SK-N-SH treated with all-trans-retinoic acid at 6 μM for 48 hours (cell line): ENCODE measurements at places on chromosomes 3 and 15.

DNA sequence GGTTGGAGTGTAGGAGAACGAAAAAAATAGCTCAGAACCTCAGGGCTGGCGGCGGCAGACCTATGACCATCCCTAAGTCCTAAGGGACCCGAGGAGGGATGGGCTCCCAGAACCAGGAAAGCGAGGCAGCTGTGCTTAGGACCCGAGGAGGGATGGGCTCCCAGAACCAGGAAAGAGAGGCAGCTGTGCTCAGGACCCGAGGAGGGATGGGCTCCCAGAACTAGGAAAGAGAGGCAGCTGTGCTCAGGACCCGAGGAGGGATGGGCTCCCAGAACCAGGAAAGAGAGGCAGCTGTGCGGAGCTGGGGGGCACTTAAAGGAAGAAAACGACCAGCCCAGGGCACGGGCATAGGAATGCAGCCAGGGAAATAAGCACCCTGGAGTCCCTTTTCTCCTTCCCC is 125.0 kb upstream of the DLG1 start:
- ATAC-seq, result no peak

DNA sequence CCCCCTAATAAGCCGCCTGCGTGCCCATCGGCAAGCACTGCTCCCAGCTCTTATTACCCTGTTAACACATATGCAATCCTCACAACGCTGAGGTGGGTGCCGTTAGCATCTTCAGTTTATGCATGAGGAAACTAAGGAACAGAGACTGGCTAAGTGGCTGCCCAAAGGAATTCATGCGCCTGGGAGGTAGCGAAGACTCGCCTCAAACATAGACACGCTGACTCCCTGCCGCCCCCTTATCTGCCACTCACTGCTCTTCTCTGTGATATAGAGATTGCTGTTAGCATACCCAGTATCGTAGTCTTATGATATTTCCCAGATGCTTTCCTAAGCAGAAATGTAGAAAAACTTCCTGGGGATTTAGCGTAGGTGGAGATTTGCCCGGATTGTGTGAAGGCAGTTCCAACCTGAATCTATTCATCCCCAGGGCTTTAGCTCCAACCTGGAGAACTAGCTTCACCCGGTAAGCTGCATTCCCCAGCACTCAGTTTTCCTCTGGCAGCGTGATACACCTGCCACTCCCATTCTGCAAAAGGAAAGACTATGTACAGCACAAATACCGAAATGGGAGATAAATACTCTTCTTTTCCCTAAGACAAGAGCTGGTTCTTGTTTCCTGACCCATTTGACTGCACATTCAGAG is 23.7 kb upstream of the CD47 start:
- no peak for ATAC-seq

- ATAC-seq, result peak; percentile 42; the same call in 2 of the 3 replicates
Measured at GRCh38 chr3:12476238-12476897, 7.9 kb upstream of the TSEN2 start.

GRCh38 chr3:33212406-33212805 is 6.2 kb downstream of the SUSD5 start:
- ATAC-seq, result no peak

- no peak for ATAC-seq
Measured at GRCh38 chr3:109125902-109126301, 8.0 kb upstream of the MORC1 start.

GRCh38 chr3:169299889-169300288 is 363.6 kb downstream of the MECOM start:
- ATAC-seq, result no peak

GRCh38 chr3:56124546-56124945 is 343.7 kb downstream of the ERC2 start:
- ATAC-seq, result peak; percentile 15; the same call in 2 of the 3 replicates

DNA sequence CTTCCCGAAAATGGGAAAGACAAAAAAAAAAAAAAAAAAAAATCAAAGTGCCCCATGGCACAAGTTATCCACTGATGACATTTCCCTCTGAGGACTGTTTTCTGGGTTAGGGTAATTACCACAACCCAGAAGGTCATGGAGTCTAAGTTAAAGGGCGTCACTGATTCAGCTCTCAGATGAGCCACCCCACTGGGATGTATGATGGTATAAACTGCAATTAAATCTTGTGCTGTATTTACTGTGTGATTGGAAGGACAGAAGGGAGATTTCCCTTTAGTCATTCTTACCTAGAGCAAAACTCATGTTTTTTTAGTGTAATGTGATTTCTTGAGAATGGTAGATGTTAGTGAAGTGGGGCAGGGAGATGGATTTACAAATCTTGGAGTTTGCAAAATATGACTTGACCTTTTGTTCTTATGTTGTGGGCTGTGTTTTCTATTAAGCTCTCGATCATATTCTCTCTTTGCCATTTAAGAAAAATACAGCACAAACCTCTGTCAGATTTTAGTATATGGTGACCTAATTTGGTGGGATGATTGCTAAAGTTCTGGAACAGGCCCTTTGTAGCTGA is 244.2 kb downstream of the PTPRG start:
- no peak for ATAC-seq

- no peak for ATAC-seq
Measured at GRCh38 chr3:124862006-124862405, 25.2 kb downstream of the ITGB5 start.

- ATAC-seq, result no peak
Measured at GRCh38 chr3:184231671-184232070, 2.3 kb downstream of the VWA5B2 start.

- ATAC-seq, result no peak
Measured at GRCh38 chr3:136562026-136562425, 190.2 kb downstream of the STAG1 start.

- ATAC-seq, result no peak
Measured at GRCh38 chr15:98382139-98382538, 266.2 kb upstream of the IGF1R start.

DNA sequence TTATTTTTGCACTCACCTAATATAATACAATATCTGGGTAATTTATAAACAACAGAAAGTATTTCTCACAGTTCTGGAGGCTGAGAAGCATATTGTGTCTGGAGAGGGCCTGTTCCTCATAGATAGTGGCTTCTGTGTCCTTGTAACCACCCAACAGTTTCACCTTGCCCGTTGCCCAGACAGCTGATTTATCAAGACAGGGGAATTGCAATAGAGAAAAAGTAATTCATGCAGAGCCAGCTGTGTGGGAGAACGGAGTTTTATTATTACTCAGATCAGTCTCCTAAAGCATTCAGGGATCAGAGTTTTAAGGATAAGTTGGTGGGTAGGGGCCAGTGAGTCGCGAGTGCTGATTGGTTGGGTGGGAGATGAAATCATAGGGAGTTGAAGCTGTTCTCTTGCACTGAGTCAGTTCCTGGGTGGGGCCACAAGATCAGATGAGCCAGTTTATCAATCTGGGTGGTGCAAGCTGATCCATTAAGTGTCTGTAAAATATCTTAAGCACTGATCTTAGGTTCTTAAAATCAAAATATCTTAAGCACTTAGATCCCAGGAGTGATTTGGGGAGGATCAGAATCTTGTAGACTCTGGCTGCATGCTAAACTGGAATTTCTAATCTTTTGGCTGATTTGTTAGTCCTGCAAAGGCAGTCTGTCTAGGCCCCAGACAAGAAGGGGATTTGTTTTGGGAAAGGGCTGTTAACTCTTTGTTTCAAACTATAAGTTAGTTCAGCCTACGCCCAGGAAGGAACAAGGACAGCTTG is 33.9 kb upstream of the C15orf39 start:
- ATAC-seq, result no peak

DNA sequence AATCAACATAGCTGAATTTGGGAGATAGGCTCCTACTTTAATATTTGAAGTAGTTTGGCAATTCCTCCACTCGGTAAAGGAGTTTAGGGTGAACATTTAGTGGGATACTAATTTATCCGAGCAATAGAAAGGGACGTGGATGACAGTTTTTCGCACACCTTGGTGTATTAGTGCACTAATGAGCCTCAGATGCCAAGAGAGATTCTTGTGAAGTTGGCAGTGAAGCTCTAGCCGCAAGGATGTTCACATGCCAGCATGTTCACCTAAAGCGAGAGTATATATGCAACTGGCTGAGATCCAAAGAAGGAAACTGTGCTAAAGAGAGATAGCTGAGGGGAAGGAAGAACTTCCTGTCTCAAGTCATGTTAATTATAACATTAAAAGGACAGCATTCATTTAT is 58.5 kb downstream of the TGFBR2 start:
- ATAC-seq, result no peak

- no peak for ATAC-seq
Measured at GRCh38 chr3:104903064-104903463, 463.6 kb upstream of the ALCAM start.

DNA sequence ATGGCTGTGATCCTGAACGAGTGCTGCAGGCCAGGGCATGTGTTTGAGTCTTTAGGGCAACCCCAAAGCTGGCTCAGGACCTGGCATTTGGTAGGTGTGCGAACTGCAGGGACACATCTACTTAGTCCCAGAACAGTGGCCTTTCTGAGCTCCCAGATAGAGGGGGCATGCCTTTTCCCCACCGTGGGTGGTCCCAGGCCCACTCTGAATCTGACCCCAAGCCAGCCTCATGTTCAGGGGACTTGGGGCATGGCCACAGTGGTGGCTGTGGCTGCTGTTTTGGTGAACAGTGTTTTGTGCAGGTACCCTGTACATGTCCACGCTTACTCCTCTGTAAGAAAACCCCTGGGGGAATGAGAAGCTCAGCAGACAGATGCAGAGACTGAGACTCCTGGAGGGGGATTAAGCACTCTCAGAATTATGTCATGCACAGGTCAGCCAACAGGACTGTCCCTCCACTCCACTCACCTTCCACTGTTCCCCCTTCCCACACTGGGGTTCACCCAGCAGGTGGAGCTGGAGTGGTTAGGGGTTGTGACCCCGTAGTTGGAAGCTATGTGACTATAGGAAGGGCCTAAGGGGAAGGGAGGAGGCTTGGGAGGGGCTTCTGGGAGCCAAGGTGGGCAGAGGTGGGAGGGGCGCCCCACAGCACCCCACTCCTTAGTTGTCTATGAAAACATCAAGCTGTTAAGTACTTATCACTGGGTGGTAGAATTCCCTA is 16.4 kb downstream of the ESYT3 start:
- ATAC-seq, result no peak

DNA sequence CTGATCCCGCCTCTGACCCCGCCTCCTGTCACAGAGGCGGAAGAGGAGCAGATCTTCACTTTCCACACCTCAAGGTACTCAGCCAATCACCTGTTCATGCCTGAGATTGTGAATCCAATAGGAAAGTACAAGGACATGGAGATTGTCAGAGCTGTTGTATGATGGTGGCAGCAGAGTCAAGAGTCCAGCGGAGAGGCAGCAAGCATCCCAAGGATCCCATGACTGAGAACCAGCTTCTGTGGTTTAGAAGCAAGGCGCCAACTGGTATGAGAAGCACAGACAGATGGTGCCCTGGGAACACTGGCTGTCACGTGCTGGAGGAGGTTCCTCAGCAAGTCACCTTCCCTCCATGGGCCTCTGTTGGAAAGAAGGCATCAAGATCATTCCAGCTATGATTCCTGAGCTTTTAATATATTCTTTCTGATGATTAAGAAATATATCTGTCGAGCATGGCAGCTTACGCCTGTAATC is 93.9 kb downstream of the CPN2 start:
- ATAC-seq, result no peak

DNA sequence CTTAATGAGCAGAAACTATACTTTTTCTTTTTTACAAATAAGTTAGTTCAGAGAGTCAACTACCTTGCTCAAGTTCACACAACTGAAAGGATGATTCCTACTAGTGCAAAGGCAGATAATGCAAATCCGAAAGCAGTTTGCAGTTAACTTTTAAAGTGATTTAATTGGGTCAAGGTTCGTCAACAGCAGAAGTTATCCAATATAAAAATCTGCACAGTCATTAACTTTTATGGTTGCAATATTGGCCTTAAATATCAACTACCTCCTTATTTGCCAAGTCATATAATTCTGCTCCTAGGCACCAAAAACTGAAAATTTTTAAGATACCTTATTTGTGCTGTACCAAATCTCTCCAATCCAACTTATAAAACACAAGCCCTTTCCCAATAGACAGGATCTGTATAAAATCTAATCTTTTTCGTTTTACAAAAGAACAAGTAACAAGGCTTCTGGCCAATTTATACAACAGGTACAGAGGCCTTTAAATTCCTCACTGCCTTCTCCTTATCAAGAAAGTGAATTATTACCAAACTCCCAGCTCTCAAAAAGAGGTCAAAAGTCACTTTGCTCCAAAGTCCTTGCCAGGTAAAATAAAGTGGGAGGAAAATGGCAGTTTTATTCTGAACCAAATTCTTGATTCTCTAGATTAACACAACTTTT is 416.6 kb upstream of the NECTIN3 start:
- no peak for ATAC-seq

- ATAC-seq, result peak; percentile 52
Measured at GRCh38 chr3:15428539-15428938, 1.1 kb downstream of the EAF1 start.

GRCh38 chr3:9346141-9346540 is 16.7 kb upstream of the THUMPD3 start:
- no peak for ATAC-seq

DNA sequence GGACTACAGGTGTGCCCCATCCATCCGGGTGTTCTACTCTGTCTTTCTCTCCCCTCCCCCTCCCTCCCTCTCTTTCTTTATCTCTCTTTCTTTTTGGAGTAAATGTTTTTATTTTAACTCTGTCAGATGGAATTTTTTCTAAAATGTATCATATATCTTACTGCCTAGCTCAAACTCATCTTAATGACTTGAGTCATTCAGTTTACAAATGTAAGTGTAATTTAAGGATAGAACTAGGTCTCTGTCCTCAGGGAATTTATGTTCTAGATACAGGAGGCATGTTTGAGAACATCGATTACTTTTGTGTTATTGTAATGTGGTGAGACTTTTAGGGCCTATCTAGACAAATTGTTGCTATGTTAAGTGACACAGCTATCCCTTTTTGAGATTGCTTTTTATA is 3.5 kb downstream of the TBC1D23 start:
- no peak for ATAC-seq

GRCh38 chr15:90686435-90687218 is 30.5 kb upstream of the BLM start:
- ATAC-seq, result no peak

DNA sequence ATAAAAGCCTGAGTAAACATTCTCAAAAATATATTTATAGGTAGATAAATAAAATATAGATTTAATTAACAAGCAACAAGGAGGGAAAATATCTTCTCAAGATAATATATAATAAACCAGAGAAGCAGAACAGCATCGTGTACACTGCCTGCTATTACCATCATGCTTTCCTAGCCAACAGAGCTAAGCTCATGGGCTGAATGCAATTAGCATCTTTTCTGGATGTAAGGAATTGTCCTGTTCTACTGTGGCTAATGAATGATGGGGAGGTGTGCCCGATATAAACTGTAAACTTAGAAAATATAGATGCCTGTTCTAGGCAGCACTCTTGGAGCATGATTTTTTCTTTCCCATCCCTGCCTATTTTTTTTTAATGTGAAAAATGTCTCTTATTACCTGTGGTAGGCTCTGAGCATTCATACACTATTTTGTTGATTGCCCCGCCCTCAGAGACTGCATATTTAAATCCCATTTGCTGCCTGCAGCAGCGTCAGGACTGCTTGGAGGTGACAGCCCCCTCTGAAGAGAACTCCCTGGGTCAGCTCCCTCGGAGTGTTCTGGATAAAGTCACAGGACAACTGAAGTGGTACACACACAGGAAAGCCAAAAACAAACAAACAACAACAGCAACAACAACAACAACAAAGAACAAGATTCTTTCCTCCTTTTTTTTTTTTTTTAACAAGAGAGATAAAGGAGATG is 312.3 kb downstream of the SATB1 start:
- peak; percentile 46; the same call in 2 of the 3 replicates for ATAC-seq

GRCh38 chr3:126166009-126166408 is 14.4 kb downstream of the ALDH1L1 start:
- ATAC-seq, result no peak
